ENCODE measurements at places on chromosomes 6 and 20. TPM values are rescaled to one million over a fixed set of nuclear protein-coding genes. Genes with fewer than 3 reads are reported as not detected.

The COL19A1 gene
- polyA plus RNA-seq = 3.3 TPM

The GSTA3 gene
- 0.62 TPM for polyA plus RNA-seq

The NRSN2 gene
- 51.9 TPM for polyA plus RNA-seq

The ADGRG6 gene
- 24.1 TPM for polyA plus RNA-seq

The HLA-DRB1 gene
- polyA plus RNA-seq = 61.1 TPM
